Psoas muscle (tissue), 8 donors: ENCODE measurements at places on chromosomes 2 and 18. TPM values are rescaled to one million over a fixed set of nuclear protein-coding genes. Genes with fewer than 3 reads are reported as not detected.

GRCh38 chr2:72788756-72789155, 37.1 kb downstream of the EXOC6B start:
- H3K4me1 ChIP-seq = peaks cover 4% of the 10 kb centered on the region
- no peak overlapping the region for H3K27ac ChIP-seq
- no peaks in the 10 kb centered on the region for H3K36me3 ChIP-seq
- DNase-seq = no peak
- H3K27me3 ChIP-seq = no peaks in the 10 kb centered on the region

DNA sequence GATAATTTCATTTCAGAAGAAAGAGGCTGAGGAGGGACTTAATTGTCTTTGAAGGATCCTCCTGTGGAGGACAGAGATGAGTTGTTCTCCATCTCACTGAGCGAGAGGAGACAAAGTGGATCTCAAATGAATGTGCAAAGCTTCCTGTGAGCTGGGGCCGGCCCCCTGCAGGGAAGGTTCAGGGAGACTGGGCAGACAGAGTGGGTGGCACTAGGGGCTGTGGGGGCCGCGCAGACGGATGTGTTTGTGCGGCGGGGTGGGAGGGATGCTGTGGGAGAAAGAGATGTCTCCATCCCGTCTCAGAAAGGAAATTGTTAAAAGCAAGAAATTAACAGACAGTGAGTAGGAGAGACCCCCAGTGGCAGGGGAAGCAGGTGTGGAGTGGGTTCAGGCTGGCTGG, 29.1 kb downstream of the KLHL29 start:
- H3K27ac ChIP-seq = no peak overlapping the region
- H3K4me1 ChIP-seq = no peaks in the 10 kb centered on the region
- no peaks in the 10 kb centered on the region for H3K27me3 ChIP-seq
- DNase-seq = no peak
- H3K36me3 ChIP-seq = no peaks in the 10 kb centered on the region
- H3K4me3 ChIP-seq = no peak overlapping the region

- H3K4me1 ChIP-seq = peaks cover 7% of the 10 kb centered on the region
- DNase-seq = peak; percentile 43
- H3K27ac ChIP-seq = no peak within 1 kb of the TSS
- no peaks in the 10 kb centered on the region for H3K36me3 ChIP-seq
- H3K27me3 ChIP-seq = peaks cover 37% of the 10 kb centered on the region
- peak within 1 kb of the TSS; percentile 70 for H3K4me3 ChIP-seq
Observed at GRCh38 chr2:27494944-27495554, at the start of gene FNDC4. TSS of gene FNDC4 (minus strand) at chr2:27495200. CDS start at chr2:27494679, 521 bp downstream.

DNA sequence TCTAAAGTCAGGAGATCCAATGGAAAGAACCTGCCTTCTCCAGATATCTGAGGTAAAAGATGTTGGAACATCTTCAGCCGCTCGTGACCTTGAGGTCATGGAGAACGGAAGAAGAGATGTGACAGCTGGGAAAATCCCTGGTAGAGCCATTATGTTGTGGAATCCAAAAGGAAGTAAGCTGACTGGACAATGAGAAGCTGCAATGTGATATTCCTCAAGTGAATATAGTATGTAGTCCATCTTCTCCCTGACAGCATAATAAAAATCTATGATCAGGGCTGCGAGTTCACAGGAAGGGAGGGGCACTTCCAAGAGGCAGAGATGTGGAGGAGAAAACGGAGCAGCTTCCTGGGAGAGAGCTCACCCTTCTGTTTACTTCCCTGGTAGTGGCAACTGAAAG, 201.0 kb upstream of the SP5 start:
- no peaks in the 10 kb centered on the region for H3K27me3 ChIP-seq
- H3K4me1 ChIP-seq = no peaks in the 10 kb centered on the region
- H3K27ac ChIP-seq = no peak overlapping the region
- no peak for DNase-seq

DNA sequence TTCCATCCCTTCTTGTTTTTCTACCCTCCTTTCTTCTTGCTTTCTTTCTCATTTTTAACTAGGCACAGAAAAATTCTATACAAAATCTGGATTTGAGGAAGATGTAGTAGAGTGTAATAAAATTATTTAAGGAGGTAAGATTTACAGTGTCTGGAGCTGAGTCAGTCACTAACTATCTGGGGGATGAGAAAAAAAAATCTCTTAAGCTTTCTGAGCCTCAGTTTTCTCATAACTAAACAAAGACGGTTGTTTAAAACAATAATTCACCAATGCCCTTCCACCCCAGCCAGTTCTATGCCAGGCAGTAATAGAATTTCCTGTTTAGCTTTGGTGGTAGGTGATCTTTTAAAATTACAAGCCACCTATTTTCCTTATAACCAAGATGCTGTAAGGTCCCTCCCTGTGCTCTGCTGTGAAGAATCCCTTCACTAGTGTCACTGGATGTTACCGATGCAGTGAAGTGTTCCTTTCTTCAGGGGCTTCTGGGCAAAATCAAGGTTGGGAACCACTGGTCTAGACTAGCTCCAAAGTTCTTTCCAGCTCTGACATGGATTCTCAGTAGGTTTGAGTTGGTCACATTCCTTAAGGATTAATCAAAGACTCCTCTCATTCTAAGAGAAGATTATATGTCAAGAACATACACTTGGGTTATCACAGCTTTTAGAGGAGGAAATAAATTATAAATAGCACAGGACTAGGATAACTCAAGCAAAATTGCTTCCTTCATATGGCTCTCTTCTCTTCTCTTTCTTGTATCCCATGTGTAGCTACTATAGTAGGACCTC, 289.0 kb downstream of the CDH2 start:
- no peaks in the 10 kb centered on the region for H3K36me3 ChIP-seq
- H3K4me3 ChIP-seq = no peak overlapping the region

- peak; percentile 45 for DNase-seq
- H3K36me3 ChIP-seq = no peaks in the 10 kb centered on the region
- H3K4me1 ChIP-seq = peaks cover 5% of the 10 kb centered on the region
- no peak overlapping the region for H3K27ac ChIP-seq
- H3K27me3 ChIP-seq = no peaks in the 10 kb centered on the region
- no peak overlapping the region for H3K4me3 ChIP-seq
Observed at GRCh38 chr2:96950381-96951124, 35.8 kb downstream of the FAM178B start.

- DNase-seq = no peak
- no peak overlapping the region for H3K4me3 ChIP-seq
- no peak overlapping the region for H3K27ac ChIP-seq
- H3K4me1 ChIP-seq = no peaks in the 10 kb centered on the region
Observed at GRCh38 chr2:42618972-42619371, 50.5 kb downstream of the MTA3 start.

DNA sequence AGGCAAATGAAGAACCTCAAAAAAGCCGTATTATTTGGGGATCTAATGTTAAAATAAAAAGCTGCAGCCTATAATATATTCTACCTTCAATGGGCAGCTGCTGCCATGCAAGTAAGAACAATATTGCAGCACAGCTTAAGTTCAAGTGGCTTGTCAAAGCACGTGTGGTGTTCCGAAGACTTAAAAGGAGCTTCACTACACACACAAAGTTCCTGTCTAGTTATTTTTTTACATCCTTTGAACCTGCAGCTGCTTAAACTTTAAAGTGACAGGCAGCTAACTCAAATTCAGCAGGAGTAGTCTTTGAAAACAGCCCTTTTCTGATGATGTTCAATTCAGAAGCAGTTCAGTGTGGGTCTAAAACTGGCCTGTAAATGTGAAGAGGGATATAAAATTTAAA, 85.8 kb upstream of the XIRP2 start:
- DNase-seq = no peak
- H3K27ac ChIP-seq = no peak overlapping the region
- H3K4me1 ChIP-seq = no peaks in the 10 kb centered on the region

- no peak overlapping the region for H3K27ac ChIP-seq
- H3K27me3 ChIP-seq = no peaks in the 10 kb centered on the region
- no peak for DNase-seq
- no peaks in the 10 kb centered on the region for H3K36me3 ChIP-seq
Observed at GRCh38 chr2:124145982-124146381, 120.9 kb downstream of the CNTNAP5 start.

GRCh38 chr2:71611781-71612527, 158.6 kb downstream of the DYSF start:
- no peaks in the 10 kb centered on the region for H3K27me3 ChIP-seq
- H3K27ac ChIP-seq = peak overlapping the region; percentile 44
- DNase-seq = peak; percentile 4
- H3K36me3 ChIP-seq = no peaks in the 10 kb centered on the region
- H3K4me3 ChIP-seq = no peak overlapping the region

GRCh38 chr2:22912398-22912797, 472.6 kb upstream of the KLHL29 start:
- no peak overlapping the region for H3K4me3 ChIP-seq
- H3K27me3 ChIP-seq = no peaks in the 10 kb centered on the region
- DNase-seq = no peak
- no peaks in the 10 kb centered on the region for H3K4me1 ChIP-seq
- no peaks in the 10 kb centered on the region for H3K36me3 ChIP-seq

GRCh38 chr2:151459358-151459757, 49.7 kb downstream of the RIF1 start:
- no peaks in the 10 kb centered on the region for H3K4me1 ChIP-seq
- H3K4me3 ChIP-seq = no peak overlapping the region
- H3K27me3 ChIP-seq = no peaks in the 10 kb centered on the region
- no peak overlapping the region for H3K27ac ChIP-seq
- H3K36me3 ChIP-seq = peaks cover 8% of the 10 kb centered on the region

The ANO7 gene
- 0.36 TPM for total RNA-seq

The ALPI gene
- not detected for total RNA-seq

The ASNSD1 gene
- 58.1 TPM for total RNA-seq

The TTC27 gene
- 12.2 TPM for total RNA-seq

The LYPD6 gene
- 0.11 TPM for total RNA-seq

The FABP1 gene
- total RNA-seq = 0.89 TPM

The PDCL3 gene
- 23.1 TPM for total RNA-seq
